ENCODE measurements at places on chromosomes 16 and 17. TPM values are rescaled to one million over a fixed set of nuclear protein-coding genes. Genes with fewer than 3 reads are reported as not detected.

CACNG1 gene
- total RNA-seq: not detected

TMEM88 gene
- total RNA-seq: 0.49 TPM

MT1F gene
- 12.8 TPM for total RNA-seq

ST6GALNAC2 gene
- total RNA-seq: 5.9 TPM

TEX19 gene
- total RNA-seq: not detected

TNFAIP1 gene
- 39.0 TPM for total RNA-seq

TMEM238L gene
- total RNA-seq: not detected

ADGRG3 gene
- not detected for total RNA-seq
